ENCODE measurements at places on chromosomes 1 and 21.

DNA sequence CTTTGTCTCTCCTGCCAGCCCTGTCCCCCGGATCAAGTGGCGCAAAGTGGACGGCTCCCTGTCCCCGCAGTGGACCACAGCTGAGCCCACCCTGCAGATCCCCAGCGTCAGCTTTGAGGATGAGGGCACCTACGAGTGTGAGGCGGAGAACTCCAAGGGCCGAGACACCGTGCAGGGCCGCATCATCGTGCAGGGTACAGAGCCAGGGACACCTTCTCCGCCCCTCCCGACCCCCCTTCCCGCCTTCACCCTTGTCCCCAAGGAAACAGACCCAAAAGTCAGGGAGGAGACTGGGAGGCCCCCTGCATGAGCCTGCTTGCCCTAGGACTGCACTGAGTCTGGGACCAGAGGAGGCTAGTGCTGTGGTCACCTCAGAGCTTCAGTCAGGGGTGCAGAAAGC lies 18.2 kb downstream of the CNTN2 start:
- DNase-seq = no peak

DNA sequence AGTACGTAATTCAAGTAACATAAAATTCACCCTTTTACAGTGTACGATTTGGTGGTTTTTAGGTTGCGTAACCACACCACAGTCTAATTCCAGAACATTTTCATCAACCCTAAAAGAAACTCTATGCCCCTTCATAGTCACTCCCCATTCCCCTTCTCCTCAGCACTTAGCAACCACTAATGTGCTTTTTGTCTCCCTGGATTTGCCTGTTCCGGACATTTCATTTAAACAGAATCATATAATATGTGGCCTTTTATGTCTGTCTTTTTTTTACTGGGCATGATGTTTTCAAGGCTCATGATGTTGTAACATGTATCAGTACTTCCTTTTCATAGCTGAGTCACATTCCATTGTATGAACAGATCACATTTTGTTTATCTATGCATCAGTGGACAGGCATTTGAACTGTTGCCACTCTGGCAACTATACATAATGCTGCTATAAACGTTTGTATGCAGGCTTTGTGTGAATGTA lies 20.8 kb downstream of the OBSCN start:
- no peak for DNase-seq

GRCh38 chr1:225808136-225808535 lies 1.8 kb upstream of the EPHX1 start:
- no peak for DNase-seq

DNA sequence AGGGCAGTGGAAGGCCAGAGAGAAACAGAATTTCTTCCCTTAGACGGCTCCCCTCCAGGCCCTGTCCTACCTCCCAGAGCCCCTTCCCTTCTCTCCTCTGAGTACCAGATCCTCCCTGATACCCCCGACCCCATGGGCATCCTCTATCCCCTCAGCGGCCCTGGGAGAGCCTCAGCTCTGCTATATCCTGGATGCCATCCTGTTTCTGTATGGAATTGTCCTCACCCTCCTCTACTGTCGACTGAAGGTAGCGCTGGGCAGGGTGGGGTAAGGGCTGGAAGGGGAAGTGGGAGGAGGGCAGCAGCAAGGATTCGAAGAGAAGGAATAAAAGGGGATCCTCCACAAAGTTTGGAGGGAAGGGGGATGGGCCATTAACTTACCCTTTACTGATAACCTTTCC lies 2.7 kb downstream of the FCER1G start:
- DNase-seq = no peak

- no peak for DNase-seq
Measured at GRCh38 chr1:231734417-231734816, 107.8 kb downstream of the DISC1 start.

GRCh38 chr1:72224506-72224905 lies 57.8 kb downstream of the NEGR1 start:
- DNase-seq = no peak

- DNase-seq = no peak
Measured at GRCh38 chr21:17491716-17492414, 21.0 kb upstream of the CXADR start.

DNA sequence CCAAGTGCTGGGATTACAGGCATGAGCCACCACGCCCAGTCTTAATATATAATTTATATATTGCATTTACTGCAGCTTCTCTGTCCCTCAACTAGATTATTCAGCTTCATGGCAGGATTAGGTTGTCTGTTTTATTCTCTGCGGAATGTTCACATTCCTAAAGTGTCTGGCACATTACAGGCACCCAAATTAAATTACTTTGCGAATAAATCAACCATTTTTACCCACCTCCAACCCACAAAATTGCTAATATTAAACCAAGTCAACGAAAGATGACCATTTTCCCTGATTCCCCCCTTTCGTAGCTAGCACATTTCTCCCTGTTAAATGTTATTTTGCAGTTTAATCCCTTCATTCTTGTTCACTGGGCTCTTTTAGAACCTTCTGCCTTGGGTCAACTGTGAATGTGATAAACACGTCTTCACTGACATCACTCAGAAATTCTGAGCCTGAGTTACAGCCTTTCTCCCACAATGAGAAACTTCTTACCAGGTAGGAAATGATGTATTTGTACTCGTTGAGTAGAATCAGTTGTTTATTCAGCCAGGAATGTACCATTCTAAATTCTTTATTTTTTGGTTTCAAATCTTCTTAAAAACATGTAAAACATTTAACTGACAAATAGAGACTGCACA lies 35.9 kb downstream of the THAP3 start:
- DNase-seq = no peak

- DNase-seq = no peak
Measured at GRCh38 chr1:232381394-232382100, 248.4 kb downstream of the SIPA1L2 start.

- no peak for DNase-seq
Measured at GRCh38 chr1:41109310-41110197, 88.0 kb upstream of the SLFNL1 start.

- DNase-seq = no peak
Measured at GRCh38 chr1:22370190-22370498, 81.5 kb upstream of the ZBTB40 start.

DNA sequence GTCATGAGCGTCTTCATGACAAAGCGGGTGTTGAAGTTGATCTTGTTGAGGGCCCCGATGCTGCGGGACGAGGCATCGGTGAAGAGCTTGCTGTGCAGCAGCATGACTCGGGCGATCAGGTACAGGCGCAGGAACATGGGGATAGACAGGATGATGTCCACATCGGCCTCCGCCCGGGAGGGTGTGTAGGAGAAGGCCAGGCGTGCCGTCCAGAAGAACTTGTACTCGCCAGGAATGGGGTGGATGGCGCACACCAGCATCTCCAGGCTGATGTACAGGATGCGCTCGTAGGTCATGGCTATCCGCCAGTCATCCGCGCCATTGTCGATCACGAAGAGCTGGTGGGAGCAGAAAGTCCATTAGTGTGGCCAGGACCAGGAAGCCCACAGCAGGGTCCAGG lies 98.0 kb downstream of the KCNN3 start:
- no peak for DNase-seq

GRCh38 chr1:232519186-232519585 lies 110.7 kb downstream of the SIPA1L2 start:
- no peak for DNase-seq

DNA sequence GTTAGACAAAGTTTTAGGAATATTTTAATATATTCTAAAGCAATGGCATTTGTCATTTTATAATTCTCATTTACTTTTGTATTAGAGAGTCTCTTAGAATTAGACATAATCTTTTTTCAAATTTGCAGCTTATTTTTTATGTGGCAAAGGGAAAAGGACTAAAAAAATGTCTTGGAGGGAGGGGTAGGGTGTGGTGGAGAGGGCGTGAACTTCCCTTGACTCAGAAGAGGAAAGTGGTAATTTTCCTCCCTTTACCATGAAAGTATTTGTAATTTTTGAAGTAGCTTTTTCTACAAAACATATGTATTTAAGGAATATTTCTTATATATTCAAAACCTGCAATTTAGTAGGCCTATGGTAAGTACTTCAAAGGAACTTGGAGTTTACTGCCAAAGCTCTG lies 6.9 kb upstream of the RABGAP1L start:
- no peak for DNase-seq

DNA sequence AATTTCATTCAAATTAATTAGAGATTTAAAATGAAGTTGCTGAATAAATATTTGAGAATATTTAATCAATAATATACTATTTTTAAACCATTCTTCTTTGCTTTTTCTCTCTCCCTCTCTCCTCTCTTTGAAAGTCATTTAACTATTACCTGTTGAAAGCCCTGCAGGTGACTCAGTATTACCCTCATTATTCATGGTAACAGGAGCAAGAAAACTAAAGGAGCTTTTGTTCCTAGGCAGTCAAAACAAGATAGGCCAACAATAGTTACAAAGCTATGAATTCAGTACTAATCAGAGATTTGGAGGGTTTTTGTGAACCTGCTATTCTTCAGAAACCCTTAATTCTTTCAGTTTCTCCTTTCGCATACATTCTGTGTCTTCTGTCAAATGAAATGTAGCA lies 721.3 kb upstream of the NCAM2 start:
- DNase-seq = no peak

DNA sequence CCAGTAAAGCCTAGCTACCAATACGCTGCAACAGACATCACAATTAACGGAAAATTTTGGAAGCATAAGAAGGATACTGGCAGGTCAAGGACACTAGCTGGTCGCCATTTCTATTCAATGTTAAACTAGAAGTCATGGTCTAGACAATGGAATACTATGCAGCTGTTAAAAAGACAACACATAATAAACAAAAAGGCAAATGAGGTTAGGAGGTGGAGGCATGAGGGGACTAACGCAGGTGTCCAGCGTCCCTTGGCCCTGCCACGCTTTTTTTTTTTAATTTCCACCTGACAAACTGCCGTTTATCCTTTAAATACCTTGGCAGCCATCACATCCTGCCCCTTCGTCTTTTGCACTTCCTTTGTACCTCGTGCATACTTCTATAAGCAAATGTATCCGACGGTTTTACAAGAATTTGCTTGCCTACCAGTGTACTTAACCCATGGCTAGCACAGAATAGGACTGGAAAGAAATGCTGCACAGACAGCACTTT lies 698 bp upstream of the SLC22A15 start:
- no peak for DNase-seq

- no peak for DNase-seq
Measured at GRCh38 chr1:169545472-169545871, 40.8 kb downstream of the F5 start.

- DNase-seq = no peak
Measured at GRCh38 chr1:2942410-2942809, 78.9 kb upstream of the ACTRT2 start.

- DNase-seq = peak; percentile 14
Measured at GRCh38 chr1:17405898-17406759, 33.3 kb downstream of the RCC2 start.

DNA sequence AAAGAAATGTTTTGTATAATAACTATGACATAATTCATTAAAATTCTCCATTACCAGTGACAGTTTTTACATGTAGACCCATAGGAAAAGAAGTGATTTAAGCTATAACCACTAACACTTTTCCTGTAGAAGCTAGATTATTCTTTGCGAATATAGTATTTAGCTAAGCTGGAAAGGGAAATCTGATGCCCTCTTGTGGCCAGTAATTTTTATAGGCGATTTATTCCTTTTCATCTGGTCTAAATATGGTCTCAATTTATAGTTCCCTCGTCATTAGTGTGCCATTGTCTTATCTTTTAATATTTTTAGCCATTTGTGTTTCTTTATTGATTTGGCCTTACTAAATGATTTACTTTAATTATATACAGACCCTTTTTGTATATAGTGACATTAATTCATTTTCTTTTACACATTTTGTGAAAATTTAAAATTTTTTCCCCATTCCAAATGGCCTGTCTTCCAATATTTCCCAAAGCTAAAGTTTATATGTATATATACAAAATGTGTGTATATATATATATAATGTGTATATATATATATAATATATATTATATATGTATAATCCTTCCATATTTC lies 26.7 kb downstream of the BTG3 start:
- no peak for DNase-seq

GRCh38 chr1:221371705-221372104 lies 370.2 kb downstream of the DUSP10 start:
- DNase-seq = no peak

GRCh38 chr1:21035794-21036193 lies 140.9 kb downstream of the EIF4G3 start:
- no peak for DNase-seq

DNA sequence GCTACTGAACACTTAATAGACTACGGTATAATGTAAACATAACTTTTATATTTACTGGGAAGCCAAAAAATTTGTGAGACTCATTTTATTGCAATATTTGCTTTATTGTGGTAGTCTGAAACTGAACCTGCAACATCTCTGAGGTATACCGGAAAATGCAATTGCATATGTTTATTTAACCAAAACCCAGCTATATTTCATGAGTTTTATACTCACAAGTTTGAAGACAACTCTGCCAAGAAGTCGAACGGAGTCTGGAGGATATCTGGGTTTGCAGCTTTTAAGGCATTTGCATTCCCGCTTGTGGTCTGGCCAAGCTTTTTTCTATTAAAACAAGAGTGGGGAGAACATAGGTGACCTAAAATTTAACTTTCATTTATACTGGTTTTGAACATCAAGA lies 171.9 kb downstream of the SMYD3 start:
- DNase-seq = no peak

- no peak for DNase-seq
Measured at GRCh38 chr1:211356723-211357407, 30.2 kb downstream of the TRAF5 start.

DNA sequence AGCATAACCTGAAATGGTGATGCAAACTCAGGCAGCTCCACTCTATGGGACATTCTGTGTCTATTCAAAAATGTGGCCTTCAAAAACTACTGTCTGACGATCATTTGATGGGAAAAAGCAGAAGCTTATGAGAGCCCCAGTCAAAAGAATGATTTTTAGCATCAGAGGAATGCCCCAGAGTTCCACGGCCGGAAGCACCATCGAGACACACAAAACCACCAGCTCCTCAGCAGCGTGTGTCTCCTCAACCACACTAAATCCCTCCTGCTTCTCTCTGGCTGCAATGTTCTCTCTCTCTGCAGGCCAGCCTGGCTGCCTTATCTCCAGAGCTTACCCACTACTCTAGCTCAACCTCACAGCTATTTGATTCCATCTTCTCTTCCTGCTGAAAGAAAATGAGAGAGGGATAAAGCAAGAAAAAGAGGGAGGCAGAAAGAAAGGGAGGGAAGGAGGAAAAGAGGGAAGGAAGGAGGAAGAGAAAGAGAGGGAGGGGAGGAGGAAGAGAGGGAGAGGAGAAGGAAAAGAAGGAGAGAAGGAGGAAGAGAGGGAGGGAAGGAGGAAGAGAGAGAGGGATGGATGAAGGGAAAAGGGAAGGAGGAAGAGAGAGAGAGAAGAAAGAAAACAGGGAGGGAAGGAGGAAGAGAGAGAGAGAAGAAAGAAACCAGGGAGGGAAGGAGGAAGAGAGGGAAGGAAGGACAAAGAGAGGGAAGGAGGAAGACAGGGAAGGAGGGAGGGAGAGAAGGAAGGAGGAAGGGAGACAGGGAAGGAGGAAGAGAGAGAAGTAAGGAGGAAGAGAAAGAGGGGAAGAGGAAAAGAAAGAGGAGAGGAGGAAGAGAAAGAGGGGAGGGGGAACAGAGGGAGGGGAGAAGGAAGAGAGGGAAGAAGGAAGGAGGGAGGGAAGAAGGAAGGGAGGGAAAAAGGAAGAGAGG lies 33.5 kb upstream of the LAPTM5 start:
- no peak for DNase-seq
